SJSA1 (cell line): ENCODE measurements at places on chromosomes 3 and 15. TPM values are rescaled to one million over a fixed set of nuclear protein-coding genes. Genes with fewer than 3 reads are reported as not detected.

Gene HTR3E
- total RNA-seq, result not detected in 2 replicates

Gene HEG1
- total RNA-seq, result 21.6 and 24.0 TPM in 2 replicates

Gene ZNF774
- 0.66 and 4.1 TPM in 2 replicates for total RNA-seq

Gene ACSBG1
- not detected in 2 replicates for total RNA-seq

DNA sequence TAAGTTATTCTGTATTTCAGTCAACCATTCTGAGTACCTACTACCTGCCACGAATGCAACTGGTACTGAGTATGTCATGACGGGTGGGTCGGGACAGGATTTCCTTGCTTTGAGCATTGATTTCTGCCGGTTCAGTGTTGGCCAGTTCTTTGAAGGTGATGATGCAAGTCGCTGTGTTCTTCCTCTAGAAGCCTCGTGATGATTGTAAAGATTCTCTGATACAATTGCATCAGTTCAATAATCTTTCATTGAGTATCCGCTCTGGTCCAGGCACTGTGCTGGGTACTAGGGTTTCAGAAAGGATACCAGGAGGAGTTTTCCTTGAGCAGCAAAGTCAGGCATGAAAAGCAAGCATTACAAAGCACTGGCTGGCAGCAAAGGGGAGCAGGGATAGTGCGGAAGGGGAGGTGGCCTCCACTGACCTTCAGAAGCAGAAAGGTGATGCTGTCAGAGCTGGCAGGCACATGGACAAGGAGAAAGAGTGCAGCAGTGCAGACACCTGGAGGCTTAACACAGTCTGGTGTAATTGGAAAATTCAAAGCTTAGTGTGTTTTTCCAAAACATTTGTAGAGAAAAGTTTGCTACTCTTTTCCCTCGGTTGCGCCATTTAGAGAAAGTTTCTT is 100.1 kb downstream of the RPL39L start:
- no peak for DNase-seq

- no peak for DNase-seq
These were observed 87.2 kb downstream of the DNAJC13 start for GRCh38 chr3:132504375-132504933.

DNA sequence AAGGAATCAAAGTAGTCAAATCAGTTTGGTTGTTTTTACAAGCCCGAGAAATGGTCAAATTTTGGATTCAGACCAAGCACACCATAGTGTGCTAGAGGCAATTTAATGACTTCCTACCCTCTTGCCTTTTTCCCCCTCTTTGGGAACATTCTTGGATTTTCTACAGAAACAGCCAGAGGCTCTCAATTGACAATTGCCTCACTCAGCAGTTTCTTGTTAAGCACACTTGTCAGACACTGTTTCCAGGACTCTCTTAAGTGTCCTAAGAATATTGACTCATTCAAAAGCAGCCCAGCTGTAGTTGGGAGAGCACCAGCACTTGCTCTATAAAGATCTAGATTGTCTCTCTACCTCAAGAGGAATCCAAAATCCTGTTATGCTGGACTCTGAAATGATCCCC is 1.5 kb upstream of the SLC35G2 start:
- peak; percentile 40 for DNase-seq

DNA sequence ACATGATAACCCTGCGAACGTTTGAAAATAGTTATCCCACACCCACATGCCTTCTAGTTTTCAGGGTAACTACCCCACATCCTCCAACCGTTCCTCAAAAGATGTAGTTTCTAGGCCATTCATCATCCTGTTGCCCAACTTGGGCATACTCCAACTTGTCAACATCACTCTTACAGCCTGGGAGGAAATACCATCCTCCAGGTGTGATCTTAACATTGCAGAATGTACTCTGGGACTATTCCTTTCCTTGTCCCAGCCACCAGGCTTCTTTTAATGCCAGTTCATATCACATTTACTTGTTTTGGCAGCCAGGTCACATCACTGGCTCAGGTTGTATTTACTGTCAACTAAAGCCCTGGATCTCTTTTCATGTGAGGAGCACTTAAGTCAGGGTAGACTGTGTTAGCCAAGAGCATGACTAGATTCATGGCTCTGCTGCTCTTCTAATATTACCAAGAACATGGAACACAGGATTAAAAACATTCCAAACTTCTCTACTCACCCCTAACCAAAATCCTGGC is 4.0 kb upstream of the DENND6A start:
- no peak for DNase-seq

- no peak for DNase-seq
These were observed 413.6 kb upstream of the ARL6 start for GRCh38 chr3:97350971-97351370.
